NCI-H460 (cell line): ENCODE measurements at places on chromosomes 3 and 15.

- DNase-seq, result no peak
These were observed 830 bp downstream of the SEMA4B start for GRCh38 chr15:90201944-90202375.

DNA sequence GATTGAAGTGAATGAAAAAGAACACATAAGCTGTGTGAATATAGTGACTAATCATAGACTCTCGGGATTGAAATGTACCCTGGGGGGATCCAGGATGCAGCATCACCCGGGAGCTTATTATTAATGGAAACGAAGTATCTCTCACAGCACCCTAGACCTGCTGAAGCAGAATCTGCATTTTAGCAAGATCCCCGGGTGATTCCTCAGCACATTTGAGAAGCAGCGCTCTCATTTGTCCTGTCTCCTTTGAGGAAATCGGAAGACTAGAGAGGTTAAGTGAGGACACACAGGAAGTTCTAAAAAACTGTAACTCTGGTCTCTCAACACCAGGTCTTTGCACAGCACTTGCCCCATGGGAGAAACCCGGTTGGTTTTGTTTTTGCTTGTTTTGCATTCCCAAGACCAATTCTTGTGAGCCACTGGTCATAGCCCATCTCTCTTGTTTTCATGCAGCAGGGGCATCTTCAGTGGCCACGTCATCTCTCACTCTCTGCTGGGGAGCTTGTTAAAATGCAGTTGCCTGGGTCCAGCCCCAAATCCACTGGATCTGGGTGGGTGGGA, 30.2 kb downstream of the ZNF710 start:
- DNase-seq, result no peak

DNA sequence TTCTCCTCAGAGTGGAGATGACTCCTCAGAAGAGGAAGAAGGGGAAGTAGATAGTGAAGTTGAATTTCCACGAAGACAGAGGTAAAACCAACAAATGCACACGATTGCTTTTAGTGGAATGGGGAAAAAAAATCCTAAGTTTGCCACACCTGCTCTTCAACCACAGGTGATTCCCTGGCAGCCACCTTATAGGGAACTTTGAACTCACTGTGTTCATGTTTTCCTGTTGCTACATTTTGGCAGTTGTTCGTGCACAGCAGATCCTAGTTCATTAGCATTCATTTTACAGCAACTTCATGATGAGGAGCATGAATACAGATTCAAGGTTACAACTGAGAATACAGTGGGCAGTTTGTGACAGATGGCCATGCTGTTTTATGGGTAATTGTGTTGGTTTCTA, 21.5 kb downstream of the TMEM41A start:
- DNase-seq, result no peak

GRCh38 chr3:101643861-101644613, 32.9 kb downstream of the ZBTB11 start:
- no peak for DNase-seq

DNA sequence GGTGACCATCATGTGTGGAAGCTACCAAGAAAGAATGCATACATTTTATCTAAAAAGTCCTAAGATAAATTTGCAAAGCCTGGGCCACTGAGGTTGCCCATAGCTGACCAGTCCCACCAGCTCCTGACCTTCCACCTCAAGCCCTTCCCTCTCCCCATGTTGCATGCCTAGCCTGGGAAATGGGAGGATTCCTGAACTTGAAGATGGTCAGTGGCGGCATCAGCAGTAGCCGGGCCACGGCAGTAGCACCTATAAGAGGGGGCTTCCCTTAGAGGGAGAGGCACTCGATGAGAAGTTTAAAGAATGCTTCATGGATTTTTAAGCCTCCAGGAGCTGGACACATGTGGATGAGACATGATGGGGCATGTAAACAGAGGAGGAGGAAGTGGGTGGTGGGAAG, 172.1 kb downstream of the KLF13 start:
- DNase-seq, result no peak

GRCh38 chr3:128316481-128316891, 150.2 kb downstream of the DNAJB8 start:
- DNase-seq, result no peak

DNA sequence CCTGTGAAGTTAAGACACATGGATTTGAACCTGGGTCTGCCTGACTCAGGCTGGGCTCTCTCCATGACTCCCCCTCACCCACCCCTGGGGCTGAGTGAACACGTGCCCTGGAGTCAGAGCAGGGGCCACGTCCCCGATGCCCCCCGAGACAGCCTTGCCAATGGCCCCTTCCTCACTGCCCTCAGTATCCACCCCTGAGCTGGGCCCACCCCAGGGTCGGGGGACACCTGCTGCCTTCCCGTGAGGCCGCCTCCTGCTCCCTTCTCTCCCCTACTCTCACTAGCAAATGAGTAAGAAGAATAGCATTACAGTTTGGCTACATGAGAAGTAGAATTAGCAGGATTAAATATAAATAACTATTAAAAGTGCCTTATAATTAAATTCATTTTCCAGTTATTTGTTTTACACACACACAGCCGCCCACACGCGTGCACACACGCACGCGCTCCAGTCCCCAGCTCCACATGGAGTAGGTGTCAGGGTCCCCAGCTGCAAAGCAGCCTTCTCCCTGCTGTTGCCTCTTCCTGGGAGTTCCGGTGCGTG, 117.4 kb upstream of the LINGO1 start:
- no peak for DNase-seq

DNA sequence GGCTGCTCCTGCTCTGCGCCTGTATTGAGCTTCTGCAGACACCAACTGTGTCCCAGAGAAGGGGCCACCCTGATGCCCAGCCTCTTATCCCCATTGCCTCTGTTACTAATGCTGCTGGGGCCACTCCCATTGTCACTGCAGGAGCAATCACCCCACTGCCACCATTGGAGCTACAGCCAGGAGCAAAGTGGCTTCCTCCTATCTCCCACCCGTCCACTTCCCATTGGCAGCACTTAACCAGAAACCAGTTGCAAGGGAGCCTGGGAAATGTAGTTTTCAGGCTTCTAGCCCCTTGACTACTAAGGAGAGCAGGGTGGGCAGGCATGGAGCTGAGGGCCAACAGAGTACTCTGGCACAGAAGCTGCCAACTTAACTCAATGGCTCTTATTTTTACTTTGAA, 55.9 kb upstream of the KLF13 start:
- no peak for DNase-seq

DNA sequence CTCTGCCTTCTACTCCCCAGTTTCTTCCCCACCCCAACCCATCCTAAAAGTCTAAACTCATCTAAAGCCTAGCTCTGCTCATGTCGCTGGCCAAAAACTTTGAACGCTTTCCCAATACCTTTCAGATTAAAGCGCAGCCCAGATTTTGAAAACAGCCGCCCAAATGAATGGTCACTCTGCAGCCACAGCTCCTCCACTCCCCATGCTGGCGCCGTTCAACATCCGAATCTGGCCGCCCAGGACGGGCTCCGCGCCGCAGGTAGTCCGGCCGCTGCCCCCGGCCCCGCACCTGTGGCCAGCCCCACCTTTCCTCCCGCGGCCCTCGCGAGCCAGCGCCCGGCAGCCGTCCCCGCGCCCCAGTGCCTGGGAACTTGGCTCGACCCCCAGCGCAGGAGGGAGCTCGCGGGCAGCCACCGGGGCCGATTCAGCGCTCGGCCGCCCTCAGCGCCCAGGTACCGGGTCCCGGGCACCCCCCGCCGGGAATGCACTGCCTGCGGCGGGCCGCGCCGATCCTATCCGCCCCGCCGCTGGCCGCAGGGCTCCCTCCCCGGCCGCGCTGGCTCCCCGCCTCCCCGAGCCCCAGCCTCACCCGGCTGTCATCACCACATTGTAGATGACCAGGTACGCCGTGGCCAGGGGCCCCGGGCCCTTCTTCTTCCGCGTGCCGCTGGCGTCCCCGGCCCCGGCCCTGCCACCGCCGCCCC, 417 bp downstream of the HACD2 start:
- no peak for DNase-seq

- no peak for DNase-seq
These were observed 24.5 kb upstream of the TBL1XR1 start for GRCh38 chr3:177221744-177222143.

DNA sequence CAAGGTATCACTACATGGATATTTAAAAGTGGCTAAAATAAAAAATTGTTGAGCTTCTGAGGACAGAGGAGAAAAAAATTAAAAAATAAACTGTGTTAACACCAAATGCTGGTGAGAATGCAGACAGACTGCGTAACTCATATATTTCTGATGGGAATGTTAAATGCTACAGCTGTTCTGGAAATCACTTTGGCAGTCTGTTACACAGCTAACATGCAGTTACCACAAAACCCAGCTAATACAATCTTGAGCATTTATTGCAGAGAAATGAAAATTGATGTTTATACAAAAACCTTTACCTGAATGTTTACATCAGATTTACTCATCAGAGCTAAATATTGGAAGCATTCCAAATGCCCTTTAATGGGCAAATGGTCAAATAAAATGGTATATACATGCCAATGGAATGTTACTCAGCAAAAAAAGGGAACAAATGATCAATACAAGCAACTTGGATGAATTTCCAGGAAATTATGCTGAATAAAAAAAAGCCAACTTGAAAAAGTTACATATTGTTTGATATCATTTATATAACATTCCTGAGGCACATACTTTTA, 24.6 kb downstream of the MNS1 start:
- no peak for DNase-seq

- no peak for DNase-seq
These were observed 53.7 kb upstream of the INO80 start for GRCh38 chr15:41169781-41170180.

DNA sequence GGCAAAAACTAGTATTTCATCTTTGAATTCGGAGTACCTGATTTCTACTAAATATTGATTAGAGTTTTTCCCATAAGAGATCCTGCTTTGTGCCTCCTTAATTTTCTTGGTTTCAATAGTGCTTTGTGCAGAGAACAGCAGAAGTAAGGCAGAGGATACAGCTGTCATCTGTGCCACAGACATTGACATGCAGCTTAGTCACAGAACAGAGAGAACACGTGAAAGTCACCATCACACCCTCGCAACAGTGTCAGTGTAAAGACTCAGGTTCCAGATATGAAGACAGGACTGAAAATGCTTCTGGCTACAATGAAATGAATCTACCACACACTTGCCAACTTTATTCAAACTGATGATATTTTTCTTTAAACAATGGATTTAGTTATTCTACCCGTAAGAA, 942.8 kb upstream of the CFAP20DC start:
- no peak for DNase-seq

GRCh38 chr3:54857343-54857742, 70.5 kb downstream of the LRTM1 start:
- DNase-seq, result no peak

DNA sequence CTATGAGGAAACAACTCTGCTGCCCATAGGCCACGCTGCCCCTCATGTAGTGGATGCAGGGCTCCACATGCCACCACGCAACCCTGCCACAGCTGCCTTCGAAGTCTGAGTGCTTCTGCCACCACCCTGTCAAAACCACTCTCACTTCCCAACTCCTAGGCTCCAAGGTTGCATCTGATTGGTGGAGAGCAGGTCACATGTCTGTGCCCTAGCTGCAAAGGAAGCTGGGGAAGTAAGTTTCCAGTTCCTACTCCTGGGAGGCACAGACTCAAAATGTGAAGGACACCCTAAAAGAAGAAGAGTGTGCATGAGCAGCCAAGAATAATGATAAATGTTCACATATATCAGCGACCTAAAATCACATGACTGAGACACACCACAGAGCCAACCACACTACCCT, 31.9 kb upstream of the TICRR start:
- no peak for DNase-seq

DNA sequence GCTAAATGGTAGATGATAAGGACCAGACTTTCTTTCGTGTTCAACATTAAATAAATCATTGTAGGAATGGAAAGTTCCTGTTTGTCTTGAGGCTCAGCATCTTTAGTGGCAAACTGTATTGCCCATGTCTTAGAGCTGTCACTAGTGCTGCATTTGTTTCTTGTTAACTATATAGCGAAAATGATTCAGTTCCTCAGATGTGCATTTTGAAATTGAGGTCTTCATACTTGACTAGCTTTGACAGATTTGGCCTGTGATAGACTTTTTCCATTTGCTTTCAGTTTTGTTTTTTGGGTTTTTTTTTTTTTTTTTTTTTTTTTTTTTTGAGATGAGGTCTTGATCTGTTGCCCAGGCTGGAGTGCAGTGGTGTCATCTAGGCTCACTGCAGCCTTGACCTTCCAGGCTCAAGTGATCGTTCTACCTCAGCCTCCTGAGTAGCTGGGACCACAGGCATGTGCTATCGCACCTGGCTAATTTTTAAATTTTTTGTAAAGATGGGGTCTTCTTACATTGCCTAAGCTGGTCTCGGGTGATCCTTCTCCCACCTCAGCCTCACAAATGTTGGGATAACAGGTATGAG, 9.5 kb upstream of the RPLP1 start:
- no peak for DNase-seq

GRCh38 chr3:142846779-142847577, 41.9 kb downstream of the PCOLCE2 start:
- DNase-seq, result no peak

- DNase-seq, result no peak
These were observed 16.6 kb downstream of the ZNF592 start for GRCh38 chr15:84764989-84765388.

GRCh38 chr3:148106062-148106461, 591.6 kb upstream of the AGTR1 start:
- DNase-seq, result no peak

DNA sequence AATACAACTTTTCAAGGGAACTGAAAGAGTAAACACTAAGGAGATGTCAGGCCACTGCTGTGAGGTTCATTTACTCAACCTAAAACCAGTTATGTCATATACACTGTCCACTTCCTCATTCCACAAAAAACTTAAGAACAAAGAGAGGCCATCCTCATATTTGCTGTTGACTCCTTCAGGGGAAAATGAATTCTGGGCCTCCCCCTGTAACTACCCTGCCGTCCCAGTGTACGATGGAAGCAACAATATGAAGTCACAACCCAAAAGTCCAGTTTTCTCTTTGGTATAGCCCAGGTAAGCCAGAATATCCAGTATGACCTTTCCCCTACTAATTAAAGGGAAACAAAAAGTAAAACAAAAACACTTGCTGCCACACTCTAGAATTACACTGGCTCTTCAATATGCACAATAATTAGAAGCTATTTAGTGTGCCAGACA, 16.2 kb downstream of the CEP152 start:
- no peak for DNase-seq

GRCh38 chr3:41661796-41662195, 300.1 kb downstream of the ULK4 start:
- DNase-seq, result no peak

DNA sequence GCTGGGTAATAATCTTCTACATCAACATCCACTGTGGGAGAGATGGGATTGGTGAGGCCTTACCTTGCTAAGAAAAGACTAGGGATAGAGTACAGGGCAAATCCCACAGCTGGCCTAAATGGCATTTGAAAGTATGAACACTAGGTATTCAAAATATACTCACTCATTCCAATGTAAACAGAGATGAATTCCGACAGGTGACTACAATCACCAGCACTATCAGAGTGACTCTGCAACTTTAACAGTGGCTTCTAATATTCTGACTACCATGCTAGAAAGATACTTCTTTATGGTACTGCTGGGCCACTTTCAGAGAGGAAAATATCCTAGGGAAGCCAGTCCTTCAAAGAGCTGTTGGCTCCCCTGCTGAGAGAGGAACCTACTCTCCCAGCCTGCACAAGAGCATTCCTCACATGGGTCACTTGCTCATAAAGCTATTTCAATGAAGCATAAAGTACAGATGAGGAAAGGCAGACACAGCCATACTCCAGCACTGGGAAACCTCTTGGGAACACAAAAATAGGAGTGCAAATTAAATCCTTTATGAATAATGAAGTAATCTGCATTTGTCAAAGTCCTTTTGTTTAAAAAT, 21.5 kb upstream of the MAN2C1 start:
- peak; percentile 8 for DNase-seq
